Fibroblast of villous mesenchyme (primary cell): ENCODE measurements at places on chromosomes 5 and 9. TPM values are rescaled to one million over a fixed set of nuclear protein-coding genes. Genes with fewer than 3 reads are reported as not detected.
A peak's percentile ranks its signal among the peaks of the same experiment; 100 is the strongest.

DNA sequence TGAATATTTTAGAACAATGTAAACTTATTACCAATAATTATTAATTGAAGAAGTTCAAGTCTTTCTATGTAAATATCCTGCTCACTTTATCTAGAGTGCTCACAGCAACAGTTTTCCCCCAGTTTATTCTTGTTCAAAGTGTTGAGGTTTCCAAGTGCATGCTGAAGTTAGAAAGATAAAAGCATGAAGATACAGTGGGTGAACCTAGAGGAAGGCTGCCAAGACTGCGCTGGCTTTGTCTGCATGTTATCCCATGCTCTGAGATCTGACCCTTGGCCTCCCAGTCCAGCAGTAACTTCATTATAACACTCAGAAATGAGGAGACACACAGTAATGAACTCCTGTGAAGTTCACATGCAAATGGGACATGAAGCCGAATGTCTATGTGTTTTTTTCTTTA, 76.0 kb upstream of the PIP5K1B start:
- DNase-seq = no peak

DNA sequence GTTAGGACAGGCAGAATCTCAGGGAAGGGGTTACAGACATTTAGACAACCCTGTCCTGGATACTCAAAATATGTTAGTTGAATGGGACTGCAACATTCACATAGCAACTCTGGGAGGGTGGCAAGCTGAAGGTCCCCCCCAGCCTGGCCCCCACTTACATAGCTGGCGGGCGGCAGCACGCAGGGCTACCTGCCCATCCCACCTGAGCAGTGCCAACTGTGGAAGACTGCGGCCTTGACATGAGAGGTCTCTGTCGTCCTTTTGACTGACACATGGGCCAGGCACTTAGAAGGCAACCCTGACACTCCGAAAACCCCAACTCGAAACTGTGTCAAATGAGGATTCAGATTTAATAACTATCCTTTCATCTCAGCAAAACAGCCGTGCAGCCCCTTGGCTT, 16.5 kb downstream of the PAX5 start:
- DNase-seq = no peak

DNA sequence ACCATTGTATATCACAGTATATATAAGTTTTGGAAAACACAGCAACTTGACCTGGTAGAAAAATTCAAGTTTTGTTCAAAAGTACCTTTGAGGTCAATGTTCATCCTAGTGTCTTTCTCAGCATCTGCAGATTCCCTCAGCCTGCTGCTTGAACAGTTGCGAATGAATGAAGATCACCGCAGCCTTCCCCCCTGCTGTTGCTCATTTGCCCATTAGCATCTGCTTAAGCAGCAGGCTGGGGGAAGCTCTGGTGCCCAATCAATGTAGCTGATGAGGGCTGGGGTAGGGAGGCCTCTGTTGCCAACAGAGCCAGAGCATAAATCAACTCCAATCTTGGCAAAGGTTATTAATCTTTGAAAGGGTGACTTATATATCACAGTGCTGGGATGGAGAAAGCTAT, 586.5 kb upstream of the PTPRD start:
- DNase-seq = no peak

DNA sequence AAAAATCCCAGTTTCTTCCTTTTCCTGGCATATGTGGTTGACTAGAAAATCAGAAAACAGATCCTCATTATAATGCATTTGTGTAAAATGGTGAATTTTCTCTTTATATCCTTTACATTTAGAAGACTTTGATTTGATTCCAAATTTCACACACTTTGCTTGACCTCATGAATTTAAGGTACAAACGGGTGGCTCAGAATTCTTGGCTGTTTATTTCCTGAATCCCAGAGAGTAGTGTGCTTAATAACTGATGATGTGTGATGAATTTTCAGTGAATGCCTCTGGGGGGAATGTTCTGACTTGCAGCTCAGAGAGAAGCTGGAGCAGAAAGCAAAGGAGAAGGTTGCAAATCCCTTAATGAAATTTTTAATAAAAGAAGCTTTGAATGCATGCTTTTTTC, 126.8 kb downstream of the SPATA31D1 start:
- no peak for DNase-seq

DNA sequence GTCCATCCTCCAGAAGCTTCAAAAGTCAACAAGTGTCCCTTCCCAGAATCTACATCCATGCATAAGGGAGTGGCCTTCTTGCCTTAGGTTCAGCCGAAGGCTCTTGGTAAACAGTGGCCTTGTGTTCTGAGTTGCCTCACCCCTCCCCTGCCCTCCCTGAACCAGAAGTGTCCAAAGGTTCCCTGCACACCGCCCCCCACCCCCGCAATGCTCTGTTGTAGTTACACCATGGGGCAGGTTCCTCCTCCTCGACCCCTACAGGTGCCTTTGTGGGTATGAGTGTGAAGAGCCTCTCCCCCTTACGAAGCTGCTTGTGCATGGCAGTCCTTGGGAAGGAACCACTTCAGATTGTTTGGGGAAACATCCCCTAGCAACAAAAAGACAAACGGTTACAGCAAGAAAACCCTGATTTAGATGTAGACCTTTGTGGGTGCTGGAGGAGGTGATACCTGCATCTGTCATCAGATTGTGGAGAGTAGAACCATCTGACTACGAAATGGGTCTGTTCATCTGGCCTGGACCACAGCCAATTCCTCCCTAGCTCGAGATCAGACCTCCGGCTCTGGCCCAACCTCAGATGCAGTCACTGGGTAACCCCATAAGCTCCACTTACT, 7.1 kb downstream of the SPACA9 start:
- no peak for DNase-seq

DNA sequence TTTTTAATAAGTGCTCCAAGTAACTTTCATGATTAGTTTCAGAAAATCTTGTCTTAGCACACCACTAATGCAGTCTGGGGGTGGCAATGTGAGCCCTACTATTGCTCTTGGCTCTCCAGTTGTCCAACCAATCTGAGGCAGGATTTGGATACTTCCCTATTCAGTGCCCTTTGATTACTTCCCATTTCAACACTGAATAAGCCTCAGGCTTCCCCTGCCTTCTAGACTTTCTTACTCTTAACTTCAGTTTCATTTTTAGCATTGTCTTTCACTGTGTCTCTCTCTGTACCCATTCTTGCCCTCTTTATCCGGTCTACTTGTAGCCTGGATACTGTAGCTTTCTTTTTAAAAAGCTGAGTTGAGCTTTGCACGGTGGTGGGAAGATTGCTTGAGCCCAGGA, 186.1 kb downstream of the C9orf152 start:
- no peak for DNase-seq

GRCh38 chr5:110288766-110289511, 437.5 kb downstream of the TMEM232 start:
- peak; percentile 59 for DNase-seq

GRCh38 chr9:122797316-122798063, 2.4 kb upstream of the OR1K1 start:
- no peak for DNase-seq

Gene RELL2
- total RNA-seq = 4.7 and 8.4 TPM in 2 replicates

Gene SH3RF2
- total RNA-seq = 0.97 and 2.2 TPM in 2 replicates

Gene PCSK1
- total RNA-seq = under 0.01 TPM in 1 of 2 replicates, not detected in the other

Gene FOXI1
- not detected in 2 replicates for total RNA-seq
